ENCODE measurements at places on chromosomes 12 and 14.

DNA sequence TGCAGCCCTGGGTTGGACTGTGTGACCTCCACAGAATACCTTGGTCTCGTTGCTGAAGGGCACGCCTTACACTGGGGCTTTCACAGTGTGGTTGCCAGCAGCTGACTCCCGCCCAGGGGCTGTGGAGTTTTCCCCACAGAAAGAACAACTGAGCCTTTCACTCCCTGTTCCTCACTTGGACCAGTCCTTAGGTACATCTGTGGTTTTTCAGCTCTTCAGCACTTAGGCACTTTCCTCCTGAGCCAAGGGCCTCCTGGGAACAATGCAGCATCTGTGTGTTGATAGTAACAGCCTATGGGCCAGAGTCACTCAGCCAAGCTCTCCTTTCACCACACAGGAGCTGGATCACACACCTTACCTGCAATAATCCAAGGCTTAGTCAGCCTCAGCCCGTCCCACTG, 25.0 kb downstream of the ERP27 start:
- no peak for DNase-seq

DNA sequence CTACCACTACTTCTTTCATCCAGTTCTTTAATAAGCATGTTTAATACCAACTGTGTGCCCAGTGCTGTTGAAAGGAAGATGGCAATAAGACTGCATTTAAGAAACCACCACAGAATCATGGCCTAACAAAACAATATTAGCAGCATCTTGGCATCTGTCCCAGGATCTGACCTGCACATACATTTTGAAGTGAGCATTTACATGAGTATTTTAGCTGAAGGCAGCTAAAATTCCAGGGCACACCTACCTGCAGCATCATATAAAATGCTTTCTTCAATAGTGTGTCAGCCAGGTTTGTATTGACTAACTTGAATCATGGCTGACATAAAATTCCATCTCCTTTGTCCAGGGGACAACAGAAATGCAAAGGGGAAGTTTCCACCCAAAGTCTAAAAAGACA, 65.0 kb upstream of the ARHGAP5 start:
- no peak for DNase-seq

DNA sequence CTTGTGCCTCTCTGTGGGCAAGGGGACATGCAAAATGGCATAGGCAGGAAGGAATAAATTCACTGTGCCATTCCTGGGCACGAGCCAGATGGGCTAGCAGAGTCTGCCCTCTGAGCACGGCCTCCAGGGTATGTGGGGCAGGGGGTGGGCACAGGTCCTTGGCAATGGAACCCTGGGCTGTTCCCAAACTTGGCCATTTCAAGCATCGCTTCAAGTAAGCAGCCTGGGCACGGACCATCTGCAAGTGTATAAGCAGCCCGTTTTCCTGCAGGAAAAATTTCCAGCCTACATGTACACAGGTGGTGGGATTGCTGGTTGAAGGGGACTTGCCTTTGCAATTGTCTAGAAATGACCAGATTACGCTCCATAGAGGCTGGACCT, 40.3 kb downstream of the CCDC85C start:
- no peak for DNase-seq

DNA sequence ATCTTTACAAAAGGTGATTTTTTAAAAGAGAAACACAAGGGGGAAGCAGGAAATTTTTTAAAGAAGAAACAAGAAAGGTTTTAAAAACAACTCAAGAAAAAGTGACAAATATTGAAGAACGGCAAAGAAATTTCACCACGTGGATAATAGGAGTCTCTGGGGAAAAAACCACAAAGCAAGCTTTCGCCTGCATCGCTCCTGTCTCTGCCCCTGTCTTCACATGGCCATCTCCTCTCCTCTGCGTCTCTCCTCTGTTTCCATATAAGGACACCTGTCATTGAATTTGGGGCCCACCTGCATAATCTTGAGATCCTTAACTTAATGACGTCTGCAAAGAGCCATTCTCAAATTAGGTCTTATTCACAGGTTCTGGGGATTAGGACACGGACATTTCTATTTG, 175.8 kb downstream of the ETV6 start:
- no peak for DNase-seq

GRCh38 chr12:2582631-2583030, 212.1 kb upstream of the FKBP4 start:
- DNase-seq: no peak
